Stimulated activated CD8-positive, alpha-beta memory T cell treated with anti-CD3 and anti-CD28 coated beads, Interleukin-2, amount 100 ng/mL, for 1 hour (primary cell): ENCODE measurements at places on chromosomes 3 and 15.

- no peak for DNase-seq
Measured at GRCh38 chr15:76954744-76955143, 23.2 kb downstream of the RCN2 start.

- DNase-seq, result no peak
Measured at GRCh38 chr3:13146643-13147143, 73.5 kb upstream of the IQSEC1 start.

DNA sequence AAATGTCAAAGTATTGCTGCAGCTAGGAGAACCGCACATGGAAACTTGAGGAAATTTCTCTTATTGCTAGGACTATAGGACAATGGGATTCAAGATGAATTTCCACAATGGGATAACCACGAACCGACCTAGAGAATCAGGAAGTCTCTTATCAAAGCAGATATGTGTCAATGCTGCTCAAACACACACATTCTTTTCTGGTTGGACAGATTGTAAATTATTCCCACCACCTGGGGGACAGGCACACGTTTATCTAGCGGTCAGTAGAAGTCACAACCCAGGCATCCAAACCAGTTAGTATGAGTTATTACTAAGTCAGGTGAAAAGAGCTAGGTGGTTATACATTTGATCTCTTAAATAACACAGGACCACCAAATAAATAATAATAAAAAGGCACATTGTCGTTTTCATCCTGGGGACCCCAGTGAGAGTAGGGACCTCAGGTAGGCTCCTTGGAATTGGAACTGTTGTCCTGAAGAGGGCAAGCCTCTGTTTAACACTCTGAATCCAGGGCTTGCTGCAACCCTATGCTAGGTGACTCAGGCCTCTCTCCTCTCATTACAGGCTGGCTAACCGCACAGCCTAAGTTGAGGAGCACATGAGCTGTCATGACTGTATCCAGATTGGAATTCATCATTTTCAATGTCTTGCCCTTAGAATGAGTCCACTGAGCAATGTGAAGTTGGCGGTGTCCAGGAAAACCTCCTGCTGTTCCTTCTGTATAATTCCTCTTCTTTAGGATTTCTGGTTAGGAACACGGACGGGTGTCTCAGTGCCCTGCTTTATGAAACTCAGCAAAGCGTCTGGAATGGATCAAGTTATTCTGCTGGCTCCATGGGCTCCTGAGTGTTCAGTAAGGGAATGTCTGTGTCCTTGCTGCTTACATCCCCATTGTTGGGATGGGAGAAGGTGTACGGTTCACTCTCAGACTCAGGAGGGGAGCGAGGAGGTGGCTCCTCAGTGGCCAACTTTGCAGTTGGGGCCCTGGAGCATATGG, 59.0 kb downstream of the CLEC3B start:
- no peak for DNase-seq

DNA sequence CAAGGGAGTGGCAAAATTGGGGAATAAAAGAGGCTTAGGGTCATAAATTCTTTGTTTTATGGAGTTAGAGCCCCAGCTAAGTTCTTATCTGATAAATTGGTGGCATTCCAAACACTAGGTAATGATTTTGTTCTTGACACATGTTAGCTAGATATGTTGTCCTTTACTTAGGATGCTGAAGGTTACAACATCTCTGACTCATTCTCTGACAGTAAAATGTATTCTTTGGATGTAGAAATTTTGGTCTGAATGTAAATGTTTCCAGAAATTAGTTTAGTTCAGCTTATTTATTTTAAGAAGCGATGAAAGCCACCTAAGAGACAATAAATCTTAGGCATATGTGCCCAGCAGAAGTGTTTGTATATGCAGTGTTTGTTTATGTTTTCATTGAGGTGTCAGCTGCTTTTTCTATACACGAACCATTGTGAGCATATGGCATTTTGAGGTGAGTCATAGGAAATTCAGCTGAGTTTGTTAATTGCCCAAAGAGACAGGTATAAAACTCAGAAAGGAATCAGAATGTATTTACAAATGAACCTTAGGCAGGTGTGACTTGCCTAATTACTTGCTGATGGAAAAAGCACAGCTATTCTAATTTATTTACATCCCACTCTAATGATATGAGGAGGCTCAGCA, 247.7 kb downstream of the AGBL1 start:
- no peak for DNase-seq

- no peak for DNase-seq
Measured at GRCh38 chr3:167983583-167983982, 112.1 kb downstream of the GOLIM4 start.

DNA sequence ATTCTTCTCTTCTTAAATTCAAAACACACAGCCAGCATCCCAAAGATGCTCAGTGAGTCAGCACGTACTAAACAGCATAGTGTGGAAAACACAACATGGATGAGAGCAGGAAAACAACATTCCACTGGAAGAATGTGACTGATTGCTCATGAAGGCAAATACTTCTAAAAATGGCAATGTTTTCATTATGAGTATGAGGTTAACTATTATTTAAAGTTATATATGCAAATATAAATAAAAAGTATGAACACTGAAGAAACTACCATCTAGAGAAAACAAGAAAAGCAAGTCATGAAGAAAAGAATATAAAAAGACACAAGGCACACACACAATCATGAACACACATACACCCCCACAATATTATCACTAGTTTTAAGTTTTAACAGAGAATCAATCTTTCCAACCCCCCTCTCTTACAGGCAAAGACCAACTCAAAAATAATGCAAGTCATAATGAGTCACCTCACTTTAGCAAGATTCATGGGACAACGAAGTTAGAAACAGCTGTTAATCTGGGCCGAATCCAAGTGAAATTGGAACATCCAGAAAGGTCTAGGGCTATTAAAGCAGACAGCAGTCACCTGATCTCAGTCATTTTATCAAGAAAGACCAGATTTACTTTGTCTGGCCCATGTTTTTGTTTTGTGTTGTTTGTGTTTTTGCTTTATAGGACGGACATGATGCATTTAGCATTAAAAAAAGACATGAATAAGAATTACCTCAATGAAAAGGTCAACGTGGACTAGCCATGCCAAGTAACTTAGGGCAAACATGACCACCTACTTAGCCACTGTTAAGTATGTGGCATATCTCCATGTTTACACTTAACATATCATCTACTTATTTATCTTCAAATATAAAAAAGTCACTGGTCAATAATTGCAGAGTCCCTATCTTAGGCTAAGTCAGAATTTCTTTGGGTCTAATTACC, 18.1 kb downstream of the GBE1 start:
- DNase-seq, result no peak
